ENCODE measurements at places on chromosomes 11 and 22. TPM values are rescaled to one million over a fixed set of nuclear protein-coding genes. Genes with fewer than 3 reads are reported as not detected.

DNA sequence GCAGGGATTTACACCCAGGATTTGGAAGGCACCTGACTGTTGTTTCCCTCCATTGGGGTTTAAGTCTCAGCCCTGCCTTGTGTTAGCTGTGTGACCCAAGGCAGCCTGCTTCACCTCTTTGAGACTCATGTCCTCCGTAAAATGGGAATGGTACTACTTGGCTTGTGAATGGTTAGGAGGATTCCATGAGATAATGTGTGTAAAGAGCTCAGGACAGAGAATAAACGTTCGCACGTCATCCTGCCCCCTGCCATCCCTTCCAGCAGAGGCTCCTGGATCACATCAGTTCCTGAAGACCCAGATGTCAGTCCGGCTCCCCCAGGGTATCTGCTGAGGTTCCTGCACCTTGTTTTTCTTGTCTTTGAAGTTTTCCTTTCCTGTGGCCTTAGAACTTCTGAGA, 16.8 kb upstream of the ACCSL start:
- no peak overlapping the region for H3K27ac ChIP-seq
- no peak for DNase-seq
- no peak overlapping the region for H3K4me3 ChIP-seq
- no peaks in the 10 kb centered on the region for H3K4me1 ChIP-seq
- peaks cover 12% of the 10 kb centered on the region for H3K27me3 ChIP-seq
- no peaks in the 10 kb centered on the region for H3K36me3 ChIP-seq

- H3K36me3 ChIP-seq = peaks cover 38% of the 10 kb centered on the region
- H3K4me3 ChIP-seq = peak overlapping the region; percentile 61
- no peaks in the 10 kb centered on the region for H3K27me3 ChIP-seq
- H3K27ac ChIP-seq = peak overlapping the region; percentile 98
These were observed 16.6 kb downstream of the IL10RA start for GRCh38 chr11:118002541-118003423.

DNA sequence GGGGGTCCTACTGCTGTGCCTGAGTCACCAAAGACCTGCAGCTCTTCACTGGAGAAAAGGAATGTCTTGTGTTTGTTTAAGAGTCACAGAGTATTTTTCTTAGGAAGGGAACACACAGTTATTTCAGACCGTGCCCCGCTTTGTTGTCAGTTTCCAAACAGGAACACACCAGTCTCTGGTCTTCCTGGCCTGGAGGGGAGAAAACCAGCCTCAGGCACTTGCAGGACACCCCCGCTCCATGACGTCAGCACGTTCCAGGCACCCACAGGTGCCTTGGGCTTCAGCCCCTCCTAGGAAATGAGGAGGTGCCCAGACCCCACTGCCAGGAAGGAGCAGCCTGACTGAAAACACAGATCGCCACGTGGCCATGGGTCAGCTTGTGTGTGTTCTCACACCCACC, 5.4 kb downstream of the DEAF1 start:
- peaks cover 32% of the 10 kb centered on the region for H3K4me1 ChIP-seq
- H3K27me3 ChIP-seq = peaks cover 2% of the 10 kb centered on the region
- no peak overlapping the region for H3K27ac ChIP-seq
- no peak for DNase-seq

GRCh38 chr11:102346456-102346747, 612 bp upstream of the BIRC2 start:
- no peak for DNase-seq
- peak overlapping the region; percentile 98 for H3K4me3 ChIP-seq
- H3K27ac ChIP-seq = peak overlapping the region; percentile 99
- H3K27me3 ChIP-seq = no peaks in the 10 kb centered on the region
- peaks cover 17% of the 10 kb centered on the region for H3K36me3 ChIP-seq
- H3K4me1 ChIP-seq = peaks cover 49% of the 10 kb centered on the region

DNA sequence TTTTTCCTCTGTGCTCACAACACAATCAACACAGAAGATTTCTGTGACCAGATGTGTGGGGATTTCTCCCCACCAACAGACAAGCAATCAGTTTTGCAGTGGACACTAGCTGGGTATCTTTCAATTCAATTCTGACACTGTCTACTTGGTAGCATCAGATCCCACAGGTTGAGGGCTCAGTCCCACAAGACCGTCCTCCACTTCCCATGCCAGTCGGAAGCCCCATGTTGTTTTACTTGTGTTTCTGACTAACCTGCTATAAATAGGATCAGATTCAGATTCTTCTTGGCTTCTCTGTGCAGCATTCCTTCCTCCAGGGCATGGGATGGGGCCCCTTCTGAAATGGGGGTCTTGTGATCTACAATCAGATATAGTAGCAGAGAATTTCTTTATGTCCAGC, 19.6 kb downstream of the ACER3 start:
- H3K4me3 ChIP-seq = no peak overlapping the region
- peaks cover 6% of the 10 kb centered on the region for H3K4me1 ChIP-seq
- no peak for DNase-seq
- H3K27me3 ChIP-seq = peaks cover 10% of the 10 kb centered on the region

DNA sequence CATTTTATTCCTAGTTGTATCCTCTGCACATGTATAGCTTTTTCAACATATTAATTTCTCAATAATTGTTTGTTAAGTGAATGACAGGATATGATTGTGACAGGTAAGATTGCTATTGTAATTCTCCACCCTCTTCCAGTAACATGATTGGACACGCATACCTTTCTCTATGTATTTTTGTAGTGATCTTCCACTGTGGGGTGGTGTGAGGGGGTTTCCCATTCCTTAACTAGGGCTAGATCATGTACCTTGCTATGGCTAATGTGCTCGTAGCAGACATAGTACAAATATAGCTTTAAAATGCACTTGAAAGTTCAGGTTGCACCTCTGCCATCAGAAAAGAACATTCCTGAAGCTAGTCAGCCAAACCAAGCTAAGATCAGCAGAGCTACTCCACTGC, 2392.8 kb upstream of the RAG2 start:
- H3K27ac ChIP-seq = no peak overlapping the region
- no peak for DNase-seq
- no peaks in the 10 kb centered on the region for H3K4me1 ChIP-seq
- H3K36me3 ChIP-seq = no peaks in the 10 kb centered on the region
- no peak overlapping the region for H3K4me3 ChIP-seq

- DNase-seq = no peak
- H3K4me3 ChIP-seq = no peak overlapping the region
- H3K4me1 ChIP-seq = no peaks in the 10 kb centered on the region
- H3K36me3 ChIP-seq = peaks cover 7% of the 10 kb centered on the region
- H3K27ac ChIP-seq = no peak overlapping the region
These were observed 13.0 kb upstream of the CDC42EP2 start for GRCh38 chr11:65301491-65302329.

- peaks cover 6% of the 10 kb centered on the region for H3K4me1 ChIP-seq
- H3K27ac ChIP-seq = no peak overlapping the region
- DNase-seq = no peak
- H3K4me3 ChIP-seq = no peak overlapping the region
- H3K36me3 ChIP-seq = no peaks in the 10 kb centered on the region
These were observed 17.7 kb upstream of the OLFML1 start for GRCh38 chr11:7467652-7468051.

DNA sequence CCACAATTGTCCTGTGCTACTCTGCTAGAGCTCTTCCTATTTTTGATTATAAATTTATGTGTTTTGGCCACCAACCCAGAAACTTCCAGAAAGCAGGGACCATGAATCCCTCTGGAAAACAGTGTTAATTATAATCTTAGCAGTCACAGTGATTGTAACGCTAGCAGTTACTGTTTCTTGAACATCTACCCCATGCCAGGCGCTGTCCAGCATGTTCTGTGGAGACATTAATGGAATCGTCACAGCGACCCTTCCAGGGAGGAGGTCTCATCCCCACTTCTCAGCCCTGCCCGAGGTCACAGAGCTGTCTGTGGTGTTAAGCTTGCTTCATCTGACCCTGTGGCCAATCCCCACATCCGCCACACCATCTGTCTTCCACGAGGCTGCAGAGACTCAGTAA, 13.9 kb upstream of the PNPLA5 start:
- H3K4me1 ChIP-seq = no peaks in the 10 kb centered on the region
- DNase-seq = no peak
- H3K27me3 ChIP-seq = peaks cover 3% of the 10 kb centered on the region
- no peak overlapping the region for H3K27ac ChIP-seq
- no peak overlapping the region for H3K4me3 ChIP-seq

- DNase-seq = no peak
- H3K27me3 ChIP-seq = peaks cover 8% of the 10 kb centered on the region
- no peaks in the 10 kb centered on the region for H3K4me1 ChIP-seq
- no peak overlapping the region for H3K4me3 ChIP-seq
These were observed 16.6 kb downstream of the OR8A1 start for GRCh38 chr11:124586238-124586860.

DNA sequence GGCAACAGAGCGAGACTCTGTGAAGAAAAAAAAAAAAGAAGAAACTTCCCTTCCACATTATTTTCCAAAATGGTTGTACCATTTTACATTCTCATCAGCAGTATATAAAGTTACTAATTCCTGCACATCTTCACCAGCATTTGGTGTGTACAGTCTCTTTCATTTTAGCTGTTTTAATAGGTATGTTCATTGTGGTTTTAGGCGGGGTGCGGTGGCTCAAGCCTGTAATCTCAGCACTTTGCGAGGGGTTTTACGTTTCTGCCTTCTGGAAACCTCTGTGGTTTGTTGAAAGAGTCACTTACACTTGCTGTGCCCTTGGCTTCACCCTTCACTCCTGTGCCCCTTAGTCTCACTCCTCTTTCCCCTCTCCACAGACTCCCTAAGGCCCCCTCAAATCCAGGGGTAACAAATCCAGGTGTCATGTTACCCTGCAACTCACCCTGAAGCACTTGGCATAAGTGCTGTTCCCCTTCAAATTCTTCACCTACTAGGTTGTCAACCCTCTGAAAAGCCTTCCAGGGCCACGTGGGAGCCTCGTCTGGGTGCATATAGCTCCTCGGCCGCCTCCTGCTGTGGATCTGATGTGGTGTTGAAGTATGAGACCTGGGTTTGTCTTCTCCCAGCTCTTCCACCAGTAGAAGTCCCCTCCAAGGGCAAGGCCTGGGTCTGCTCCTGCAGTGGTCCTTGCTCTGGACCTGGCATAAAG, 20.8 kb downstream of the TOB2 start:
- peaks cover 7% of the 10 kb centered on the region for H3K36me3 ChIP-seq
- peak; percentile 42 for DNase-seq
- no peaks in the 10 kb centered on the region for H3K27me3 ChIP-seq
- H3K4me3 ChIP-seq = no peak overlapping the region
- peak overlapping the region; percentile 10 for H3K27ac ChIP-seq

DNA sequence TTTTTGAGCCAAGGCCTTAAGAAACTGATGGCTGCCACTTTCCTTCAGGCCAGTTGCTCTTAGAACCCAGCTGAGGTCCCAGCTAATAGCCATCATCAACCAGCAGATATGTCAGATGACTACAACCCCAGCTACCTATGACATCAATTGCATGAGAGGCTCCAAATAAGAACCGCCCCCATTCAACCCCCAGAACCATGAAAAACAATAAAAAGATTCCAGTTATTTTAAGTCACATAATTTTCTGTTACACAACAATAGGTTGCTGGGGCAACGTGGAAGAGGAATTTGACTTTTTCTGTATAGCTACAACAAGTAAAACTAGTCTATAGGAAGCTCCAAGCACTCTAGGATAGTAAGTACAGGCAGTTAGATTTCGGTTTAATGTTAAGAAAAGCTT, 216.3 kb upstream of the MTNR1B start:
- H3K4me1 ChIP-seq = no peaks in the 10 kb centered on the region
- no peak overlapping the region for H3K4me3 ChIP-seq
- H3K27ac ChIP-seq = no peak overlapping the region
- DNase-seq = no peak
- peaks cover 1% of the 10 kb centered on the region for H3K27me3 ChIP-seq

DNA sequence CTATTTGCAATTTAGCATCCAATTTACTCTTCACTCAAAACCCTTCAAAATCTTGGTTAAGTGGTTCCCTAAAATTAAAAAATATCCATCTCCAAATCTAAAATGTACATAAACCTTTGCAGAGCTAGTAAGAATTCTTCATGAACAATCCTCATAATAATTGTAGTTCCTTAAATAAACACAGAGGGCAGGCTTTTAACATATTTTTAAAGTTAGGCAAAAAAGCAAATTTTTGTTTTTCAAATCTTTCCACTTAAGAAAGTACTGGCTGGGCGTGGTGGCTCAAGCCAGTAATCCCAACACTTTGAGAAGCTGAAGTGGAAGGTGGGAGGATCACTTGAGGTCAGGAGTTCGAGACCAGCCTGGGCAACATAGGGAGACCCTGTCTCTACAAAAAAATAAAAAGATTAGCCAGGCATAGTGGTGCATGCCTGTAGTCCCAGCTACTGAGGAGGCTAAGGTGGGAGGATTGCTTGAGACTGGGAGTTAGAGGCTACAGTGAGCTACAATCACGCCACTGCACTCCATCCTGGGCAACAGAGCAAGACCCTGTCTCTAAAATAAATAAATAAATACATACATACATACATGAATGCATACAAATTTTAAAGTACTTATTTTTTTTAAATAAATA, 25.1 kb upstream of the PLAAT3 start:
- H3K4me3 ChIP-seq = no peak overlapping the region
- peaks cover 6% of the 10 kb centered on the region for H3K4me1 ChIP-seq
- H3K27ac ChIP-seq = no peak overlapping the region
- no peaks in the 10 kb centered on the region for H3K27me3 ChIP-seq
- no peak for DNase-seq
- peaks cover 34% of the 10 kb centered on the region for H3K36me3 ChIP-seq

DNA sequence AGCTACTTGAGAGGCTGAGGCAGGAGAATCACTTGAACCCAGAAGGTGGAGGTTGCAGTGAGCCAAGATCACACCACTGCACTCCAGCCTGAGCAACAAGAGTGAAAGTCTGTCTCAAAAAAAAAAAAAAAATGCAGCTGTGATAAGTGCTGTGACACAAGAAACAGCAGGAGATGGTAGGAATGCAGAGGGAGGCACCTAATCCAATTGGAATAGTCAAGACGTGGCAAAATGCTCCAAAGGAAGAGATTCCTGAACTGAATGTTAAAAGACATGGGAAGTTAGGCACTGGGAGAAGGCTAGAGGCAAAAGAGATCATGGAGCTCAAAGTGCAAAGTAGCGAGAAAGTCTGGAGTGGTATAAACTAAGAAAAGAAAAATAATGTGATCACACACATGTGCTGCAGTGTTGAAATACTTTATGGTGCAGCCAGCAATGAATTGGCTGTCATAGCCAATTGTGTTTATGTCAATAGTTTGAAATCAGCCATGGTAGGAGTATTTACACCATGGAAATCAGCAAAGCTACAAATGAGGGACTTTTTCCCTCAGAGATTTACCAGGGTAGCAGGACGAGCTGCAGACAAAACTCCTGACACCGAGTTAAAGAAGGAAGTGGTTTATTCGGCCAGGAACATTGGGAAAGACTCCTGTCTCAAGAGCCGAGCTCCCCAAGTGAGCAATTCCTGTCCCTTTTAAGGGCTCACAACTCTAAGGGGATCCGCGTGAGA, 40.9 kb upstream of the LIPT2 start:
- no peak overlapping the region for H3K27ac ChIP-seq
- no peak overlapping the region for H3K4me3 ChIP-seq
- H3K4me1 ChIP-seq = no peaks in the 10 kb centered on the region
- no peaks in the 10 kb centered on the region for H3K36me3 ChIP-seq
- peaks cover 10% of the 10 kb centered on the region for H3K27me3 ChIP-seq
- DNase-seq = no peak

The KRTAP5-9 gene
- total RNA-seq = not detected

The ZNF280B gene
- 2.5 TPM for total RNA-seq

The F2 gene
- not detected for total RNA-seq

The CHEK1 gene
- total RNA-seq = 123 TPM

The SLC5A12 gene
- total RNA-seq = not detected
